ENCODE measurements at places on chromosomes 4 and X.

GRCh38 chr4:26529479-26529878, 39.2 kb upstream of the CCKAR start:
- no peak for DNase-seq

DNA sequence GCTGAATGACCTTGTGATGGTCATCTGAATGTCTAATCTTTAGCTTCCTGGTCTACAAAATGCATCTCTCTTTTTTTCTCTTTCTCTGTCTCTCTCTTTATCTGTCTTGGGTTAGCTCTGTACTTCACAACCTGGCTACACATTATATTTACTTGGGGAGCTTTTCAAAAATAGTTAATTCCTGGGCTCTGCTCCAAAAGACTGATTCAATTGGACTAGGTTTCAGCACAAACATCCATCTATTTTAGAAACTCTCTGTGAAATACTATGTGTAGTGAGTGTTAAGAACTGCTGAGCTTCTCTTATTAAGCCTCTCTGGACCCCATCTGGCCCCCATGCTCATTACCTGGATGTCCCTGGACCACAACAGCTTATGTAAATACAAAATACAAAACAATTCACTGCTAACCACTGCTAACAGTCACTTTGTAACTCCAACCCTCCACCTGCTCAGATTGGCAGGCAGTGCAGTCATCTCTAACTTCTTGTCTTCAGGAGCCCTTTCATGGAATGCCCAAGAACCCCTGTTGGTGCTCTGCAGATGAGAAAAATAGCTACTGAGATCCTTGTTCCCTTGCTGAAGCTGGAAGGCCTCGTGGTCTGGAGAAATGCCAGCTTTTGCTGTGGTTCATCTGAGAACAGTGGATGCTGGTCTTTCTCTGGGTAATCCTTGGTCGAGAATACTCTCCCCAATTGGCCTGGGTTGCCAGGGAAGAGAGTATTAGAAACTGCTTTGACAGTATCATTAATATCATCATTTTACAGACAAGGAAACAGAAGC, 14.8 kb upstream of the BOD1L1 start:
- DNase-seq, result no peak

DNA sequence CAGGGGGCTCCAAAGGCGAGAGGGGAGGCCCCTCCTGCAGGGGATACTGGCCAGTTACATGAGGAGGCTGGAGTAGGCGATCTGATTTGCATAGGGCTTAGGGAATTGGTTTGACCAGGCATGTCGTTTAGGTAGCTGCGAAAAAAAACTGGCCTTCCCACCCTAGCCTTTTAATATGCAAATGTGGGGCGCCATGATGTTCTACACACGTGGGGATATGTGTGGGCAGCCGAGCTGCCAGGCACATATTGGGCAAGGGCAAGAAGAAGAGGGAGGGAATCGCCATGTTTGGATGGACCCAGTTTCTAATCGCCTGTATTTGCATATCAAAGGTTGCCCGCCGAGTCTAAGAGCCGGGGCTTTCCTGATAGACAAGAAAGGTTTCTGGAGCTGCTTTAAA, 121.3 kb downstream of the PRKX start:
- no peak for DNase-seq

- DNase-seq, result no peak
Measured at GRCh38 chrX:153063315-153063714, 7.0 kb downstream of the PNMA3 start.

DNA sequence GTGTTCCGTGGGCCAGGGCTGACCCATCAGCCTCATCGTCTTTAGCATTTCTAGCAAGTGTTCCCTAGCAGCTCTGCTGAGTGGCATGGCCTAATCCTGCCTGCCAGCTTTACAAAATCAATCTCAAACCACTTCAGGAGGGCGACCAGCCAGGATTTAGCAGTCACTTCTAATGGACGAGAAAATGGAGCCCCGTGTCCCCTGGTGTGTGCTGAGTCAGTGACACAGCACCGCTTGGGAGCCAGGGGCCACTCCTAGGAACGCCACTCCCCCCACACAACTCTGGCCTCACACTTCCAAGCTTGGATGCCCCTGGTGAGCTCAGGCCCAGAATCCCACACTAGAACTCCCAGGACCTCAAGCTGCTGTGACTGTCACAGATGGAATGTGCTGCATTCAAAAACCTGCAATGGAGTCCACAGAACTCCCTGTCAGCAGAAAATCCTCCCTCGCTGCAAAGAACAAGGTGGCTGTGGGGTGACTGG, 311.2 kb upstream of the GATB start:
- DNase-seq, result no peak

GRCh38 chr4:29459926-29460325, 1260.2 kb upstream of the PCDH7 start:
- DNase-seq, result no peak

DNA sequence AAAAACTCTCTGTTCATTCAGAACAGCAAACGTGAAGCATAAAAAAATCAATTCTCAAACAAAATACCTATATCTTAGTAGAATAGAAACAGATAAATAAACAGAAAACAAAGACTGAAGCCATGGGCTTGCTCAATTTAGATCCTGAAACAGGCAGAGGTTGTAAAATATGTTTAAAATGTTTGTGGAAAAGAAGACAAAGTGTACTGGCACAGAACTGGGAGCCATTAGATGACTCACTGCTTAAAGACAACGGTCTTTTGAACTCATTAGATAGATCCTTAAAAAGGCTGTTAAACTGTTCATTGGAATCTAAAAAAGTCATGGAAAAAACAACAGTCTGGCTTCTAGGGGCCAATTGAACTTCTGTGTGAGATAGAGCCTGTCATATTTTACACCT, 247.0 kb upstream of the NDST4 start:
- DNase-seq, result no peak

GRCh38 chrX:40853816-40854123, 118.4 kb upstream of the MED14 start:
- no peak for DNase-seq

DNA sequence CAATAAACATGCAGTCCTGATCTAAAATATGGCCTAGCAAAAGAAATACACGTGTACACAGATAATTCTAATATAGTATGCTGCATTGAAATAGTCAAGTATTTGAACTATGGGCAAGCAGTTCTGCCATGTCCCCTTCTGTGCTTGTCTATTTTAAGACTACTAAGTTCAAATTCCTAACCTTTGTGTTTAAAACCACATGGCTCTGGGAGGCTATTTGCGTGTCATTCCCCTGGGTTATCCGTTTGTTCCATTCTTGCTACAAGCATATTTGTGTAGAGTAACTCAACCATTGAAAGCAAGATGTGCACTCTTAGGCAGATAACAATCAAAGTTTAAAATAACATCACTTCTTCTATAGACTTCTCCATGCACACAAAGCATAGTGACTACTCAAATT, 25.4 kb upstream of the TBC1D1 start:
- no peak for DNase-seq

DNA sequence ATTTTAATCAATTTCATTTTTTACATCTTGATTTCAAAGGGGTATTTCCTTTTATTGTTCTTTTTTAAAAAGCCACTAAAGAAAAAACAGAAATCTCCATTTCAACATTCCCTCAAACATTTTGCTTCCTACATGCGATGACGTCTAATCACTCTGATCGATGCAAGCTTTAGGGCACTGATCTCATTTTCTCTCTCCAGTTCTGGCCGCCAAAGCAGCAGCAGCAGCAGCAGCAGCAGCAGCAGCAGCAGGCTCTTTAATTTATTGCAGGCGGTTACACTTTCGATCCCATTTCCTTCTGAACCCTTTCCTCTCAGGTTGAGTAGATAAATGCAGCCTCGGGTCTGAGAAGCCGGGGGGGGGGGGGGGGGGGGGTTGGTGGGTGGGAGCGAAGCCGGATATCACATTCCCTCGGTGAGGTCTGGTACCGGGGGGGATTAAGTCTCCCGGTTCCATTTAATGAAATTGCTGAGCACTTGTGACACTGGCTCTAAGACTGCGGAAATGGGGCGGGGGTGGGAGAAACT, 3.4 kb upstream of the PCDH7 start:
- no peak for DNase-seq

Data from D721Med (cell line).